Fibroblast of lung (primary cell): ENCODE measurements at places on chromosomes 6 and 20.

- DNase-seq = peak; percentile 74
These were observed 101.8 kb upstream of the COL21A1 start for GRCh38 chr6:56349194-56349593.

DNA sequence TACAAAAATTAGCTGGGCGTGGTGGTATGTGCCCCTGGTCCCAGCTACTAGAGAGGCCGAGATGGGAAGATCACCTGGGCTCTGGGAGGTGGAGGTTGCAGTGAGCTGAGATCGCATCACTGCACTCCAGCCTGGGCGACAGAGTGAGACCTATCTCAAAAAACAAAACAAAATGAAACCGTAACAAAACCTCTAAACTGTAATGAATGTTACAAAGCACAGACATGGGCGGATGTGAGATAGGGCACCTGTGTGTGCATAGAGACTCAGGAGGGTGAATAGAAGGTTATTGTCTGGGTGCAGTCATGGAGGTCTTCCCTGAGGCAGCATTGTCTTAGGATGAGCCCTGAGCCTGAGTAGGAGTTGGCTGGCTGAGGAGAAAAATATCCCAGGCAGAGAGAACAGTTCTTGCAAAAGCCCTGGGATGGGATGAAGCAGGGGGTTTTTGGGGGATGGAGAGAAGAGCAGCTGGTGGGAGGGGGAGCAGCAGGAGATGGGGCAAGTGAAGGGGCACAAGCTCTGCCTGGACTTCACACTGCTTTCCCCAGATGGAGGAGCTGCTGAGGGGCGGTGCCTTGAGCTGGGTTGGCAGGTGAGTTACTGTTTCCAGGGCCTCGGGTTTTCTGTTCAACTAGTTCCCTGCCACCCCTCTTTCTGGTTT is 5.2 kb downstream of the BCAS4 start:
- no peak for DNase-seq

DNA sequence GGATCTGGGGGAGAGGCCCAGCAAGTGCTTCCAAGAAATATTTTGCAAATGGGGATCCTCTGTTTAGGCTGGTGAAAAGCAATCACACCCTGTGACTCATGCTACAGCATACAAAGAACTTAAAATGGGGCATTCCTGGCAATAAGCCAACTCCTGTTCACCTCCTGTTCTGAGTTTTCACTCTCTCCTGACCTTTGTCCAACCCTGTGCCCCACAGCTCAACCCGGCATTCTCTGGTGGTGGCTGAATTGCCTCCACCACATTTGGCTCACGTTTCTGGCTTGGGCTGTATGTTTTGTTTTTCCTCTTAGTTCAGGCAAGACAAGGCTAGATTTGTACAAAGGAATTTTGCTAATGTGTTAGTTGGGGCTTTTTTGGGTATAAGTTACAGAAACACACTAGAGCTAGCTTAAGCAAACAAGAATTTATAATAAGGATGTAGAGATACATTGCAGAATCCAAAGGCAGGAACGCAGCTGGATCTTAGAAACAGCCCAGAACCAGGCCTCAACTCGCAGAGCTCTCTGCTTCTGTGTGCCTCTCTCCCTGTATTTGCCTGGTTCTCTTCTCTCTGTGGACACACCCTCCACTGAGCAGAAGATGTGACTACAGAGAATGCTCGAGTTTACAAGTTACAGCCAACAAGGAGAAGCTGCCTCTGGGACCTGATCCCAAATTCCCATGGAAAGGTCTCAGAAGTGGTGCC is 9.4 kb downstream of the ABCC10 start:
- peak; percentile 96 for DNase-seq

GRCh38 chr6:14283600-14284235 is 166.1 kb downstream of the CD83 start:
- peak; percentile 27 for DNase-seq

GRCh38 chr6:11139051-11139960 is 27.8 kb upstream of the ERVFRD-1 start:
- peak; percentile 61 for DNase-seq

DNA sequence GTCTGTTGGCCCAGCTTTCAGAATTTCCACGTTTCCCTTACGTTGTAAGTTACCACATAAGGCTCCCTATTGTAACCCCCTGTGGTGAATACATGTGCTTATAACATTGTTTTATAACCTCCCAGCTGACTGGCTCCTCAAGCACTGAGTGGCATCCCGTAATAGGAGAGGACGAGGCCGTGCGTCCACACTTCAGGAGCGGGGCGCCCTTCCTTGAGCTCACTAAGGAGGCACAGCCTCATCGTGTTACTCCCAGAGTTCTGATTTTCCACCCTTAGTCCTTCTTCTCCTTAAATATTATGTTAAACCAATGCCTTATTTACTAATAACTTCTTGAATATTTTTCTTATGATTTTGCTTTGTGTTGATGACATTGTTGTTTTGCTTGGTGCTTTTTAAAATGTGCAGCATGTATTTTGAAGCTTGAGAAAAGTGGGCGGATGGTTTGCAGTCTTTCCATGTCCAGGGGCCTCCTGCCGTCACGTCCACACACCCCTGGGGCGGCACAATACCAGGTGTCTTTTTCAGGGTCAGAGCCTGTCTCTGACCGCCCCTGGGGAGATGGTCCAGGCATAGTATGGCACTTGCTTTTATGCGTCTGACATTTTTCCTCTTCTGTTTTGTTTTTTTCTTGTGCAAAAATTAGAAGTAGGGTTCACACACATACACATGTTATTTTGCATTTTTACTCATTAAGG is 181.8 kb downstream of the DLL1 start:
- DNase-seq = no peak

DNA sequence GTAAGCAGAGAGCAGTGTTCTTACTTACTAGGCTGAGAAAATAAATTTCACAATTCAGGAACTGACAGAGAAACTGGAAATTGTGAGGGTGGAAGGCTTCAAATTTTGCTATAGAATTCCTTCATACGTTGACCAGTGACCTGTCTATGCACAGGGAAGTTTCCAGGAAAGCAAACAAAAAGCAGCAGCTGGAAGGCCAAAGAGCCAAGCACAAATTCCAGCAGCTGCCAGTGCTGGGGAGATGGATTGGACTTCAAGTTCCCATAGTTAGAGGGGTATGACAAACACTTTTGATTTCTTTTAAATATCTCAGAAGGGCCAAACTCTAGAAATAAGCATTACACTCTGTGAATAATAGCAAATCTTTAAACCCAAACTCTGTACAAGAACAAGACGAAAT is 299.1 kb upstream of the KCNQ5 start:
- DNase-seq = peak; percentile 1

DNA sequence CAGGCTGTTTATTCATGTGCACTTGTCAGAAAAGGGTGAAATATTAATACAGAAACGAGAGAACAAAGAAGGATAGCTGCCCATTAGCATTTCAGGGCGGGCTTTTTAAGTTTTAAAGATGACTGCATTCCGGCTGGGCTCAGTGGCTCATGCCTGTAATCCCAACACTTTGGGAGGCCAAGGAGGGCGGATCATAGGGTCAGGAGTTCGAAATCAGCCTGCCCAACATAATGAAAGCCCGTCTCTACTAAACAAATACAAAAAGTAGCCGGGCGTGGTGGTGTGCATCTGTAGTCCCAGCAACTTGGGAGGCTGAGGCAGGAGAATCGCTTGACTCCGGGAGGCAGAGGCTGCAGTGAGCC is 130.5 kb downstream of the HFE start:
- DNase-seq = peak; percentile 35

DNA sequence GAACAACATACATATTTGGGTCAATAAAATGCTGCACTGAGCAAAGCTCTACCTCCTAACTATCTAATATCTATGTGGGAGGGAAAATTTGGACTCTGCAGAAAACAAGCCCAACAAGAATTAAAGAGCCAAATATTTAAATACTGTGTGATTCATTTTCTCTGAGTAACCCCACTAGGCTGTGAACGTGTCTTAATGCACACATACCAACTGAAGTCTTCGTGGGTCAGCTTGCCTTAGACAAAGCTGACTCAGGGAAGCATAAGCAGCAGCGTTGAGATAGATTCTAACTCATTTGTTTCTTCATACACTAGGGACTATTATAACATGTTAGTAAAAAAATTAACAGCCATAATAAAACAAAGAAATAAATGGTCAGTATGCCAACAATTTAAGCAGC is 114.3 kb downstream of the GJA1 start:
- DNase-seq = peak; percentile 90

GRCh38 chr6:159376516-159377158 is 207.4 kb downstream of the FNDC1 start:
- peak; percentile 52 for DNase-seq

DNA sequence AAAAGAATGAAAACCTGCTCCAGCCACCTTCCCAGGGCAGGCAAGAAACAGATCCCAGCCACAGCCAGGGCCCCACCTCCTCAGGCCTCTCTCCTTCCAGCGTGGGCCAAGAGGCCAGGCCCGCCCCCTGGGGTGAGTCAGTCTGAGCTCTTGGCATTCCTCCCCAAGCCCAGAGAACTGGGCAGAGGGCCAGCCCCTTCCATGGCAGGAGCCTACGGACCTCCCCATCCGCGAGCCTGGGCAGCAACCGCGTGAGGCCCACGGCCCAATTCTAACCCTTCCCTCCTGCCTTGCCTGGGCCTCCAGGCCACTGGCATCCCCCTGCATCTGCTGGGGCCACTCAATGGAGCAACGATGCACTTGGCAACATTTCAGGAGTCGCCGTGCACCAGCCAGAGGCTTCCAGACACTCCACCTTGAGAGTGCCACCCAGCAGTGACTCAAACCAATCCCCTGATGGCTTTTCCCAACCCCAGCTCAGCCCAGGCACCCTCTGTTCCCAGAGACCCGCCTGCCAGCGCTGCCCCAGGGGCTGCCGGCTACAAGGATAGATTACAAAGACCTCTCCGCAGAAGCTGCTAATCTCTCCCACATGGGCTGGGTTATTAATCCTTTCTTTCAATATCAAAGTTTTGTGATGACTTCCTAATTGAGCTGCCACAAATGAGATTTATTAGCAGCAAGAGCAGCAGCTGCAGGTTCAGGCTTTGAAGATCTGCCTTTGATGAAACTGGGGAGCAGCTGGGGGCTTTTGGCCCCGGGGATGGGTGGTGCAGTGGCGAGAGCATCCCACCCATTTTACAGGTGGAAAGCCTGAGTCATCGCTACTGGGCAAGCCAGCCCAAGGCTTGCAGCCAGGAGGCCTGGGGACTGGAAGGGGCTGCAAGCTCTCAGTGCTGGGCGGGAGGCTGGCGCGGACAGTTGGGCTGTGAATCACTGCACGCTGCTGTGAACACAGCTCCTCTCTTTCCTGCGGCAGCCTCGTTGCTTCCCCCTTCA is 85.7 kb downstream of the NFATC2 start:
- DNase-seq = peak; percentile 97

DNA sequence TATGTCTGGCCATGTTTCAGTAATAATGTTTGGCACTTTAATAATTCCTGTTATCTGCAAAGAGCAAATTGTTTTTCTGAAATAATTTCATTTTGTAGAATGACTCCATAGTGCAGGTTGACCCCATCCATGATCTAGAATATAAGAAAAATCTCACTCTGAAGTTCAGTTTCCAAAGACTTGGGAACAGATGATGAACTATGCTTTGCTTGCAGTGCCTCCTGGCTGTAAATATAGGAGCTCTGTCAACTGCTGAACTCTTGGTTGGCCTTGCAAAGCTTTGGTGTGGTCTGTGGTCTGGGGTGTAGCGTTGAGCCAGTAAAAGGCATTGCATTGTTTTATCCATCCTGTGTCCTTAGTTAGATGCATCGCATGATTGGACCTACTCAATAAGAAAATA is 104.0 kb downstream of the PLCB4 start:
- DNase-seq = peak; percentile 44

- DNase-seq = peak; percentile 98
These were observed 190.4 kb downstream of the OGFRL1 start for GRCh38 chr6:71478834-71479541.

- DNase-seq = no peak
These were observed 17.4 kb downstream of the HSF2 start for GRCh38 chr6:122416825-122417224.

- peak; percentile 67 for DNase-seq
These were observed 23.2 kb downstream of the RBCK1 start for GRCh38 chr20:431012-431904.

- DNase-seq = no peak
These were observed 464.9 kb upstream of the SOX4 start for GRCh38 chr6:21128601-21129000.

- peak; percentile 49 for DNase-seq
These were observed 72.0 kb downstream of the PREP start for GRCh38 chr6:105330913-105331312.

DNA sequence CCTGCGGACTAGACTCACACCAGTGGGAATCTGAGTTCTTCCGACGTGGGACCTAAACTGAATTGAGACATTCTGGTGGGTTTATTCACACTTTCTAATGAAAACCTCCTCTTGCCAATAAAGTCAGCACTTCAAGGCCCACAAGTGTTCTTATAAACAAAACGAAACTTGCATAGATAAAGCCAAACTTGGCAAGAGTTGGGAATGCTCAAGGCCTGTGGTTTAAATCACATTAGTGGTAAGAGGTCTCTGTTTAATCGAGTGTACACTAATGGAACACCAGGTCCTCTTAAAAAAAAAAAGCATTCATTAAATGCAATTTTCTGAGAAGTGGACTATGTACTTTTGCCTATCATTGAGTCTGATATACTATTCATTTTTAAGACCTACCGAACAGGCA is 143.3 kb downstream of the SMOC2 start:
- peak; percentile 17 for DNase-seq

- DNase-seq = peak; percentile 45
These were observed 39.2 kb downstream of the GNAS start for GRCh38 chr20:58891718-58892140.

GRCh38 chr6:96675597-96675996 is 112.7 kb downstream of the FHL5 start:
- DNase-seq = no peak

GRCh38 chr6:43241446-43241845 is 1.8 kb upstream of the TTBK1 start:
- no peak for DNase-seq

- DNase-seq = no peak
These were observed 79.4 kb upstream of the SLC4A11 start for GRCh38 chr20:3318226-3318884.

- DNase-seq = peak; percentile 65
These were observed 807 bp downstream of the LKAAEAR1 start for GRCh38 chr20:64083378-64083803.

GRCh38 chr6:141675957-141676356 is 456.8 kb upstream of the GJE1 start:
- DNase-seq = peak; percentile 15

DNA sequence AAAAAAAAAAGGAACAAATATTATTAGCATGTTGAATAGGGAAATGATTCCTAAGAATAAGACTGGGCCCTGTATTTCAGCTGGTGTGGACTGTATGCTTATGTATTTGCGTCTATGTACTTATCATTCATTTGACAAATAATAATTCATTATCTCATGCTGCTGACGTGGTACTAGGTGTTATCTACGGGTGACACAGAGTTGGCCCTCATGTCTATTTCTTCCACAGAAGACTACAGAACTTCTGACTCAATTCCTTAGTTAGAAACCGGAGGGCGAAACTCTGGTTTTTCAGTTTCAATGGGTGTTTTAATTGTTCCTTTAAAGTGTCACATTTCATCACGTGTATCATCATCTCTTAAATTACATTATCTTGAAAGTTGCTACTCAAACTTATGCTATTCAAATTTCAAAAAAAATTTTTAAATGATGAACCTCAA is 305.9 kb downstream of the CLIC5 start:
- no peak for DNase-seq
